ENCODE measurements at places on chromosomes 13 and 19. TPM values are rescaled to one million over a fixed set of nuclear protein-coding genes. Genes with fewer than 3 reads are reported as not detected.

The SMAD9 gene
- polyA plus RNA-seq, result 32.4 TPM

The COX7A1 gene
- polyA plus RNA-seq, result 26.4 TPM

The FBXO46 gene
- polyA plus RNA-seq, result 9.6 TPM

The PPM1N gene
- not detected for polyA plus RNA-seq
